Type B pancreatic cell (in vitro differentiated cells): ENCODE measurements at places on chromosomes 4 and X. TPM values are rescaled to one million over a fixed set of nuclear protein-coding genes. Genes with fewer than 3 reads are reported as not detected.

The RAB39B gene
- 2.5 and 4.0 TPM in 2 replicates for total RNA-seq

The MAGEA2B gene
- total RNA-seq, result 1.1 TPM in 1 of 2 replicates, not detected in the other

The CLDN2 gene
- 4.7 and 4.9 TPM in 2 replicates for total RNA-seq

The CT45A2 gene
- total RNA-seq, result not detected in 2 replicates

The TACC3 gene
- 35.9 and 91.4 TPM in 2 replicates for total RNA-seq

DNA sequence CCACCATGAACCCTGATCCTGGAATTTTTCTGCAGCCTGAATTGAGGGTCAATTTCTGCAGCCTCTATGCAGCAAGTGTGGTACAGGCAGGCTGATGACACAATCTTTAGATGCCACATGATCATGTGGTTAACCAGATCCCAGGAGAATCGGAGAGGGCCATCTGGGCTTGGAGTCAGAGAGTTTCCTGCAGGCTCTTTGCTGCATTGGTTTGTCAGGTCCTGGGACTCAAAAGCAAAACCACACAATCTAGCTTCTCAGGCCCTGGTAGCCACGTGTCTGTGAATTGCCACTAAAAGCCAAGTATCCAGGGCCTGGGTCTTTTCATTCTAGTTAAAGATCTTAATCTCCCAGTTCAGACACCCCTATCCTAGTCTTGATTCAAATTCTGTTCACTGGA, 464.5 kb downstream of the BCOR start:
- H3K4me1 ChIP-seq, result no peaks in the 10 kb centered on the region
- no peak for DNase-seq
- no peak overlapping the region for H3K27ac ChIP-seq
- H3K27me3 ChIP-seq, result no peaks in the 10 kb centered on the region

- H3K27me3 ChIP-seq, result no peaks in the 10 kb centered on the region
- H3K4me3 ChIP-seq, result no peak overlapping the region
- H3K27ac ChIP-seq, result no peak overlapping the region
- no peaks in the 10 kb centered on the region for H3K36me3 ChIP-seq
- DNase-seq, result no peak
Observed at GRCh38 chr4:15434091-15434490, 6.3 kb downstream of the C1QTNF7 start.

DNA sequence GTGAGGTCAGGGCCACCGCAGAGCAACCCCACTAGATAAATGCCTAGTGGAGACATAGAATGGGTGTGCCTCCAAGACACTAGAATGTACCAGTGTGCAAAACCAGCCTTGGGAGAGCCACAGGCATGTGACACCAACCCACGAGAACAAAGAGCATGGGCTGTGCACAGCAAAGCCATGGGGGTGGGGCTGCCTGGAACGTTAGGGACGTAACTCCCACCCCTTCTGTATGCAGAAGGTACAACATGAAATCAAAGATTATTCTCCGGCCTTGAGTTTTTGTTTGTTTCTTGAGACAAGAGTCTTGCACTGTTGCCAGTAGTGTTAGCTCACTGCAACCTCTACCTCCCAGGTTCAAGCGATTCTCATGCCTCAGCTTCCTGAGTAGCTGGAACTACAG, 99.5 kb downstream of the MID1IP1 start:
- no peak for DNase-seq
- H3K36me3 ChIP-seq, result no peaks in the 10 kb centered on the region
- no peaks in the 10 kb centered on the region for H3K4me1 ChIP-seq
- H3K4me3 ChIP-seq, result no peak overlapping the region
- no peak overlapping the region for H3K27ac ChIP-seq

- no peak for DNase-seq
- H3K27me3 ChIP-seq, result no peaks in the 10 kb centered on the region
- H3K4me3 ChIP-seq, result no peak overlapping the region
- no peak overlapping the region for H3K27ac ChIP-seq
- no peaks in the 10 kb centered on the region for H3K4me1 ChIP-seq
Observed at GRCh38 chr4:122906859-122907305, 15.5 kb downstream of the NUDT6 start.

- no peak overlapping the region for H3K4me3 ChIP-seq
- no peaks in the 10 kb centered on the region for H3K36me3 ChIP-seq
- no peaks in the 10 kb centered on the region for H3K27me3 ChIP-seq
Observed at GRCh38 chrX:132181364-132181763, 37.9 kb downstream of the RAP2C start.

- H3K36me3 ChIP-seq, result peaks cover 5% of the 10 kb centered on the region
- DNase-seq, result no peak
- no peaks in the 10 kb centered on the region for H3K27me3 ChIP-seq
- no peak overlapping the region for H3K4me3 ChIP-seq
Observed at GRCh38 chrX:46599051-46599560, 25.5 kb downstream of the CHST7 start.

DNA sequence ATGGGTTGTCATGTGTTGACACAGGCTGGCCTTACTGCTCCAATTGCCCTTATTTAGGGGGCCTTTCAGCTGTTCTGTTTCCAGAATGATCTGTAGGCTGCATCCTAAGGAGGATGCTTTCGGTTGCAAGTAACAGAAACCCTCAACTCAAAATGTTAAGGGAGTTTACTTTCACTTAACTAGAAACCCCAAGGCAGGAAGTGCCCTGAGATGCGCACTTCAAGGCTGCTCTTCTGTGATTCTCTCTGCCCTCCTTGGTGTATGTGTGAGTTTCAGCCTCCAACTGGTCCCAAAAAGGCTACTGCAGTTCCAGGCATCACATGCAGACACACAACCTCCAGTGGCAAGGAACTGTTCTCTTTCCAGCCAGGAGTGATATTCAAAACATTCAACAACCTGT, 97.3 kb upstream of the ATP6AP2 start:
- no peaks in the 10 kb centered on the region for H3K27me3 ChIP-seq
- no peak overlapping the region for H3K27ac ChIP-seq
- DNase-seq, result no peak
- H3K4me3 ChIP-seq, result no peak overlapping the region
- H3K36me3 ChIP-seq, result no peaks in the 10 kb centered on the region

- no peak for DNase-seq
- H3K27me3 ChIP-seq, result peaks cover 2% of the 10 kb centered on the region
- H3K36me3 ChIP-seq, result no peaks in the 10 kb centered on the region
- H3K27ac ChIP-seq, result no peak overlapping the region
- peaks cover 11% of the 10 kb centered on the region for H3K4me1 ChIP-seq
Observed at GRCh38 chr4:41172786-41173185, 41.6 kb downstream of the APBB2 start.
